ENCODE measurements at places on chromosomes 3 and 15. TPM values are rescaled to one million over a fixed set of nuclear protein-coding genes. Genes with fewer than 3 reads are reported as not detected.

The GREM1 gene
- 0.32 TPM for total RNA-seq

The MYL3 gene
- total RNA-seq, result not detected

The ANKRD63 gene
- total RNA-seq, result not detected

The KLHL40 gene
- total RNA-seq, result not detected

The TRMT10C gene
- 52.7 TPM for total RNA-seq

The GSK3B gene
- 35.7 TPM for total RNA-seq

The NDUFB5 gene
- 133 TPM for total RNA-seq

The MLF1 gene
- total RNA-seq, result 7.9 TPM

The HYKK gene
- 1.8 TPM for total RNA-seq

The HDC gene
- not detected for total RNA-seq

The DZIP1L gene
- 16.0 TPM for total RNA-seq

The SCAANT1 gene
- not detected for total RNA-seq

The CPA3 gene
- total RNA-seq, result 13.0 TPM

The IL5RA gene
- not detected for total RNA-seq

The ENTPD3 gene
- not detected for total RNA-seq

The UROC1 gene
- not detected for total RNA-seq

The EXD1 gene
- not detected for total RNA-seq

The SPTBN5 gene
- 7.0 TPM for total RNA-seq

The SLC2A2 gene
- total RNA-seq, result not detected

The ACOX2 gene
- 1.7 TPM for total RNA-seq

The FAH gene
- total RNA-seq, result 14.3 TPM

The SERINC4 gene
- not detected for total RNA-seq

The CYP1A1 gene
- total RNA-seq, result 1.6 TPM

The ANKRD34C gene
- not detected for total RNA-seq

The MFGE8 gene
- 41.0 TPM for total RNA-seq

The GPX1 gene
- 244 TPM for total RNA-seq

The OR5K2 gene
- total RNA-seq, result not detected

The TNFAIP8L3 gene
- 10.2 TPM for total RNA-seq

The PCSK6 gene
- total RNA-seq, result 0.32 TPM

The EPHA3 gene
- not detected for total RNA-seq

The LRRC49 gene
- total RNA-seq, result 10.0 TPM

The EEF1AKMT4 gene
- 3.6 TPM for total RNA-seq

The NDN gene
- total RNA-seq, result 38.0 TPM

The SLC28A1 gene
- not detected for total RNA-seq

The CACNA2D2 gene
- total RNA-seq, result not detected

The MKRN3 gene
- not detected for total RNA-seq

The CRYBG3 gene
- total RNA-seq, result 21.0 TPM

The LRRC58 gene
- total RNA-seq, result 22.9 TPM

The CCR3 gene
- total RNA-seq, result not detected

The CCDC66 gene
- 18.4 TPM for total RNA-seq

The MORC1 gene
- not detected for total RNA-seq

The DISP2 gene
- 0.15 TPM for total RNA-seq

The FETUB gene
- total RNA-seq, result not detected

The PRICKLE2 gene
- total RNA-seq, result 13.3 TPM

The GOLGA6D gene
- not detected for total RNA-seq

The B3GALNT1 gene
- total RNA-seq, result 36.9 TPM

The FAM174B gene
- 0.97 TPM for total RNA-seq

The ISLR gene
- 0.30 TPM for total RNA-seq

The CCR9 gene
- total RNA-seq, result not detected

The PAQR9 gene
- total RNA-seq, result not detected

The LEKR1 gene
- not detected for total RNA-seq

The P2RY14 gene
- not detected for total RNA-seq

The TP63 gene
- not detected for total RNA-seq

The STARD9 gene
- 5.8 TPM for total RNA-seq

The ALDH1A2 gene
- under 0.01 TPM for total RNA-seq

All from epithelial cell of umbilical artery (primary cell).